ENCODE measurements at places on chromosomes 1 and 21.

GRCh38 chr1:16920951-16921350 is 780 bp upstream of the CROCC start:
- DNase-seq, result no peak

GRCh38 chr1:156420205-156421061 is 51.4 kb downstream of the RHBG start:
- DNase-seq, result no peak

DNA sequence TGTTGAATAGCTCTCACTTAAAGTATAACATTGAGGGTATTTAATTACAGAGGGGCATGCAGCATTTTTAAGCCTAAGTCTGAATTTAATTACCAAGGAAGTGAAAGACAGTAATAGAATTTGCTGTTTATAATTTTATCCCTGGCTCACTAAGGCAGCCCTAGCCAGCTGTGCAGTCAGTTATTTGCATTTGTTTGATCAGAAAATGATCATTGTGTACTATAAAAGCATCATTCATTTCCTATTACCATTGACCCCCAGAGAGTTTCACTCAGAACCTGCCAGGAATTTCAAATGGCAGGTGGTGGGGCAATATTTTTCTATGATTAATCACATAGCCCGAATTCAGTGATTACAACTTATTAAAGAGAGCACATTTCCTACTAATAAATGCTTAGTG is 277.1 kb upstream of the KAZN start:
- no peak for DNase-seq

- no peak for DNase-seq
Measured at GRCh38 chr1:2482588-2482987, 6.5 kb downstream of the PLCH2 start.

- no peak for DNase-seq
Measured at GRCh38 chr1:33332357-33332789, 11.5 kb upstream of the A3GALT2 start.

- DNase-seq, result no peak
Measured at GRCh38 chr1:119564548-119564947, 57.5 kb downstream of the HSD3B1 start.

- DNase-seq, result no peak
Measured at GRCh38 chr1:11925938-11926292, 312 bp downstream of the KIAA2013 start.

DNA sequence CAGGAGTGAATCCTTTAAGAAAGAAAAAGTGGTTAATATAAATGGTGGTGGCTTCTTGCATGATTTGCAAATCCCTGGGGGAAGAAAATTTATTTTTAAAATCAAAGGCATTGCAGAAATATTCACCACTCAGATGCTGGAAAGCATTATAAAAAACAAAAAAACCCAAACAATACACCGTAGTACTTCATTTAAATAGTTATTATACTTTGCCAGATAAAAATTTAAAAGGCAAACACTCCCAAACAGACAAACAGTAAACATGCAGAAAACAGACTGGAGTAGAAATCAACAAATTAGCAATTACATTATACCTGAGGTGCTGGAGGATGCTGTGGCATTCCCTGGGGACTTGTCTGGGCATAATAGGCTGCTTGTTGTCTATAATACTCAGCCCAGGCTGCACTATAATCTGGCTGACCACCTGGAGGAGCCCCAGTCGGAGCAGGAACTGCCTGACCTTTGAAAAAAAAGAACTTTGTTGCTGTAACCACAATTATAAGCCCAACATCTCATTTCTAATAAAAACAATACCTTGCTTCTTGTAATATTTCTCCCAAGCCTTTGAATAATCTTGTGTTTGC is 29.9 kb downstream of the FUBP1 start:
- no peak for DNase-seq

- DNase-seq, result no peak
Measured at GRCh38 chr1:203065191-203065590, 20.6 kb downstream of the MYOG start.

DNA sequence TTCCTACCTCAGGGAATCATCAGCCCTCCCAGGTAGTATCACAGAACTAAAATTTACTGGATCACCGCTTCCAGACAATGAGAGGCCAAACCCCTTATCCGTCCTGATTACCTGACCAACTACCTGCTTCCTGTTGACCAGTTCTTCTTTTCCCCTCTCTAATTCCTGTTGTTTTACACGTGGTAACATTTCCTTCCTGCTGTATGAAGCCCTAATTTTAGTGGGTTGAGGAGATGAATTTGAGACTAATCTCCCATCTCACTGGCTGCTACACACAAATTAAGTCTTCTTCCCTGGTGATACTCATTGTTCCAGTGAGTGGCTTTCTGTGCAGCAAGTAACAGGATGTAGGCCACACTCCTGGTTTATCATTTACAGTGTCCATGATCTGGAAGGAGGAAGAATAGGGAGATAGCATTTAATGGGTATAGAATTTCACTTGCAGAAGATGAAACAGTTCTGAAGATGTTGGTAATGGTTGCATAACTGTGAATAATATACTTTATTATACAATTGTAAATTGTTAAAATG is 2112.9 kb downstream of the NCAM2 start:
- no peak for DNase-seq

GRCh38 chr1:94592571-94592920 is 51.0 kb upstream of the F3 start:
- DNase-seq, result no peak

Measured in right renal pelvis (tissue), 4 donors.